Gastroesophageal sphincter (tissue), 4 donors: ENCODE measurements at places on chromosomes 5 and 9.

- no peak for ATAC-seq
Observed at GRCh38 chr9:134978272-134978671, 60.6 kb upstream of the FCN1 start.

DNA sequence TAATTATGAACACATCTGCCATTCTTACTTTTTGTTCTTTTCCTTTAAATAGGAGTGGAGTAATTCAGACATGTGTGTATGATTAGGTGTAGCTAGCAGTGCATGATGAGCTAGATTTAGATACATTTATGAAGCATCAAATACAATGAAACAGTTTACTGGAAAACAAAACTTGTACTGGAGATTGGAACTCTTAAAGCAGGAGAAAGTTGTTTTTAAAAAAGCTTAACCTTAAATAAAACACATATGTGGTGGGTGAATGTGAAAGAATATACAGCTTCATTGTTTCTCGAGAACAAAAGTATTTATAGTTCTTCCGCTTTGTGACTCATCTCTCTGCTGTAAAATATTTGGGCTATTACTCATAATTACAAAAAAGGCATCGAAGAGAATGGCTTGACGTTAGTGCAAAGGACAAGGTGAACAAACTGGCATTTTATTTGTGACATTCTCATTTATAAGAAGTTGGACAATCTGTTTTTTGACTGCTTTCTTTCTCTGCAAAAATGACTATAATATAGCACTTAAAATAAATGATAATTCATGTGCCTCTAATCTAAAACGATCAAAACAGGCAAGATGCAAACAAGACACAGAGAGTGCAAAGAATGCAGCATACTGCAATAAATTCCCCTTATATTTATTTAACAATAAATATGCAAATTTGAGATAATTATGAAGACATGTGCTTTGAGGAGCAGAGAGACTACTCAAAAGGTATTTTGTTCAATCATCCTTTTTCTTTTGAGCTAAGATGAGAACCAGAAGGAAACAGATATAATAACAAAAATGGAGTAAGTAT, 478.8 kb downstream of the CETN3 start:
- ATAC-seq = peak; percentile 66

DNA sequence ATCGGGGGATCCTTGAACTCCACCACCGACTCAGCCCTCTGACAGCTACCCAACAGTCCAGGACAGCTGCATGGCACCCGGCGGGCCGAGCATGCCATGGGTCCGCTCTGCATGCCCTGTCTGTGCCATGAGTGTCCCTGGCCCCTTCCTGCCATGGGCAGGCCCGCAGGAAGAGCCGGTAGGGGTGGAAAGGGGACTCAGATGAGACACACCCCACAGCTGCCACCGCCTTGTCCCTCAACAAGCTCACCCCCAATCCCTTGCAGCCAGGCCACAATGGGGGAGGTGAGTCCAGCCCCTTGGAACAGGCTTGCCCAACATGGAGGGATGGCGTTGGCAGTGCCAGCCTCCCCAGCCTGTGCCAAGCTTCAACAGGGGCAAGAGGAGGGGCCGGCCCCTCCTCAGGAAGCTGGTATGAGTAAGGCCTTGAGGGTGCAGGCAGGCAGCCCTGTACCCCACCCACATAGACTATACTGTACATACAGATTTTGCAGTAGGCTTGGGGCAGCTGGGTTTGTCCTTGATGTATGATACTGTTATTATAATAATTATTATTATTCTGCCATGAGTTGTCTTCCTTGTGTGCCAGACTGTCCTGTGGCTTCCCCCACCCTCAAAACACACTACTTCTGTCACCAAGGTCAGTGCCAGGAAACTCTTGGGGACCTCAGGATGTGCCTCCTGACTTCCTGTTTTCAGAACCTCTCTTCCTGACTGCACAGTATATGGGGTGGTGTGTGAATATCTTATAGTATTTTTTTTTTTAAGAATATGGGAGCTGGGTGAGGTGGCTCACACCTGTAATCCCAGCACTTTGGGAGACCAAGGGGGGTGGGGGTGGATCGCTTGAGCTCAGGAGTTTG, 12.0 kb upstream of the SLC34A1 start:
- no peak for ATAC-seq

DNA sequence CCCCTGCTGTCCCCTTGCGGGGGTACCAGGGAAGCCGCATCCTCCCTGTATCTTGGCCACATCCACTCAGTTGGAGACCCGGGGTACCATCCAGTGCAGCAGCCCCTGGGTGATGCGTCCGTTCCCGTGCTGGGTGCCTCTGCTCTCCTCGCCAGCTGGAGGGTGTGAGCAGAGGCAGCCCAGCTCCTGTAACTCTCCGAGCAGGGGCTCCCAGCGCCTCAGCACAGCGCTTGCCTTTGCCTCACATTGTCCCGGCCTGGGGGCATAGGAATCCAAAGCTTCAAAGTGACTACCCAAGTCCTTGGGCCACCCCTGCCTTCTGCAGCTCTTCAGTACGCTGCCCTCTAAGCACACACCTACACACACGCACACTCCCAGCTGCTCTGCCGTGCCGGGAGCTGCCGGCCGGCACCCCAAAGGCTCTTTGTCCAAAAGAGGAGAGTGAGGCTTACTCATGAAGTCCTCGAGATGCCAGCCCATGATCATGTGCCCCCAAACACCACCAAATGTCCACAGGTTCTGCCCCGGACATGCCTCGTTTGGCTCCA, 733 bp downstream of the ANGPTL2 start:
- ATAC-seq = no peak

DNA sequence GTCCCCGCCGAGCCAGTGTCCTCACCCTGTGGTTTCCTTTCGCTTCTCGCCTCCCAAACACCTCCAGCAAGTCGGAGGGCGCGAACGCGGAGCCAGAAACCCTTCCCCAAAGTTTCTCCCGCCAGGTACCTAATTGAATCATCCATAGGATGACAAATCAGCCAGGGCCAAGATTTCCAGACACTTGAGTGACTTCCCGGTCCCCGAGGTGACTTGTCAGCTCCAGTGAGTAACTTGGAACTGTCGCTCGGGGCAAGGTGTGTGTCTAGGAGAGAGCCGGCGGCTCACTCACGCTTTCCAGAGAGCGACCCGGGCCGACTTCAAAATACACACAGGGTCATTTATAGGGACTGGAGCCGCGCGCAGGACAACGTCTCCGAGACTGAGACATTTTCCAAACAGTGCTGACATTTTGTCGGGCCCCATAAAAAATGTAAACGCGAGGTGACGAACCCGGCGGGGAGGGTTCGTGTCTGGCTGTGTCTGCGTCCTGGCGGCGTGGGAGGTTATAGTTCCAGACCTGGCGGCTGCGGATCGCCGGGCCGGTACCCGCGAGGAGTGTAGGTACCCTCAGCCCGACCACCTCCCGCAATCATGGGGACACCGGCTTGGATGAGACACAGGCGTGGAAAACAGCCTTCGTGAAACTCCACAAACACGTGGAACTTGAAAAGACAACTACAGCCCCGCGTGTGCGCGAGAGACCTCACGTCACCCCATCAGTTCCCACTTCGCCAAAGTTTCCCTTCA, 1.4 kb downstream of the GLIS3 start:
- no peak for ATAC-seq

DNA sequence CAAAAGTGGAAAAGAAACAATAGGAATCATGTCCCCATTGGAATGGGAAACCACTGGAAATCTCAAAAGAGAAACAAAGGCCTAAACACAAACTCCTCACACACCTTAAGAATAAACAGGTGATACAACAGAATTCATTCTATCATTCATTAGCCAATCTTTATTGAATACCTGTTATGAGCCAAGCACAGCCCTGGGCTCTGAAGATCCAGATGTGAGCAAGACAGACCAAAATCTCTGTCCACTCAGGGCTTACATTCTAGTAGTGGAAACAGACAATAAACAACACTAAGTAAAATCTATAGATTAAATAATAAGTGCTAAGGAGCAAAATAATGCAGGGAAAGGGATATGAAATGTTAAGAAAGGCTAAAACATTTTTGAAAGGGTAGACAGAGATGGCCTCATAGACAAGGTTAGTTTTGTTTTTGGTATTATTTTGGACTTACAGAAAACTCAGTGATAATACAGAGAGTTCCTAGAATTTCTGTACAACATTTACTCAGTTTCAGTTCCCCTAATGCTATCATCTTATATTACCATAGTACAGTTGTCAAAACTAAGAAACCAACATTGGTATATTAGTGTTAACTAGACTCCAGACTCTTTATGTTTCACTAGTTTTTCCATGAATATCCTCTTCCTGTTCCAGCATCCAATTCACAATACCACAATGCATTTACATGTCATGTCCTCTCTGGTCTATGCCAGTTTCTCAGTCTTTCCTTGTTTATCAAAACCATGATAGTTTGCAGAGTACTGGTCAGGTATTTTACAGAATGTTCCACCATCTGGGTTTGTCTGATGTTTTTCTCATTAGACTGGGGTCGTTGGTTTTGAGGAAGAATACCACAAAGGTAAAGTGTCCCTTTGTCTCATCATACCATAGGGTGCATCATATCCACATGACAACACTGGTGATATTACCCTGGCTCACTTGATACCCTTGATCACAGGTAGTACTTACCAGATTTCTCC, 103.7 kb downstream of the SIL1 start:
- ATAC-seq = no peak

GRCh38 chr9:98875536-98875935, 68.1 kb downstream of the GALNT12 start:
- no peak for ATAC-seq

DNA sequence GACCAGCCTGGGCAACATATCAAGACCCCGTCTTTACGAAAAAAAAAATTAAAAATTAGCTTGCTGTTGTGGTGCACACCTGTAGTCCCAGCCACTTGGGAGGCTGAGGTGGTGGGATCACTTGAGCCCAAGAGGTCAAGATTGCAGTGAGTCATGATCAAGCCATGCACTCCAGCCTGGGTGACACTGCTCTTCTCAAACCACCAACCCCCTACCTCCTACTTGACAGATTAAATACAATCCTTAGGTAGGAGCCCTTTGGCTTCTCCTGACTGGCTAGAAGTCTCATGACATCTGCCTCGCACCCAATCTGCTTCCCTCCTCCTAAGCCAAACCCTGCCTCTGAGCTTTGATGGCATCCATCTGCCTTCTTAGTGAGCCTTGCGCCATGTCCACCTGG, 11.6 kb upstream of the FBP1 start:
- no peak for ATAC-seq

DNA sequence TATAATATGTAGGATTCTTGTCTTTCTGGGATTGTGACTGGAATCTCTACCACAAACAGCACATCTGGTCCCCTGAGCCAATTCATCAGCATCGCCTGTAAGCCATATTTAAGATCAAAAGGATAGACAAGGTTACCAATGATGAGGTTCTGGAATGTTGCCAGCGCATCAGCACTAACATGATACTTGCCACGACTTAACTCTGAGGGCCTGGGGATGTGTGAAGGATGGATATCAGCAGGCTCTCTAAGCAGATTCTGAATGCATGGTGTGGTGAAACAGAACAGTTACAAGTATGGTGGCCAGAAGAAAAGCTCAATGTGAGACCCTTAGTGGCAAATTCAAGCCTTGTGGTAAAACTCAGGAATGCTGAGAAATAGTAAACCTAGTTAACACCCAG, 143.0 kb downstream of the XRCC4 start:
- no peak for ATAC-seq

DNA sequence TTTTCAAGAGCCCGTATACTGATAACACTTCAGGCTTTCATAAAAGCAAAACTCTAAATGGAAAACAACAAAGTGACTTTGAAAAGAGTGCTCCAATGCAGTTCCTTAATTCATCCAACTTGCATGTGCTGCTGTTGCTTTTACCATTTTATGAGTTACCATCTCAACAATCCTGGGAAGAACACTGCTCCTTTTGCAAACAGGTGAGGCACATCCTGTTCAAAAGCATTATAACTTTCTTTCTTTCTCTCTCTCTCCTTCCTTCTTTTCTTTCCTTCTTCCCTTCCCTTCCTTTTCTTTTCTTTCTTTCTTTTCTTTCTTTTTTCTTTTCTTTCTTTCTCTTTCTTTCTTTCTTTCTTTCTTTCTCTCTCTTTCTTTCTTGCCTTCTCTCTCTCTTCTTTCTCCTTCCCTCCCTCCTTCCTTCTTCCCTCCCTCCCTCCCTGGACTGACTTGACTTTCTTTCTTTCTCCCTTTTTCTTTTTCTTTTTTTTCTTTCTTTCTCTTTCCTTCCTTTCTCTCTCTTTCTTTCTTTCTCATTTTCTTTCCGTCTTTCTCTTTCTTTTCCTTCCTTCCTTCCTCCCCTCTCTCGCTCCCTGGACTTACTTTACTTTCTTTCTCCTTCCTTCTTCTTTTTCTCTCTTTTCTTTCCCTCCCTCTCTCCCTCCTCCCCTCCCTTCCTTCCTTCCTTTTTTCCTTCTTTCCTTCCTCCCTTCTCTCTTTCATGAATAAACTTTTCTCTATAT, 11.2 kb upstream of the PARP8 start:
- ATAC-seq = no peak

GRCh38 chr5:139246394-139246793, 47.1 kb upstream of the MATR3 start:
- ATAC-seq = no peak

- ATAC-seq = peak; percentile 46
Observed at GRCh38 chr5:67166460-67167285, 29.9 kb downstream of the CD180 start.

DNA sequence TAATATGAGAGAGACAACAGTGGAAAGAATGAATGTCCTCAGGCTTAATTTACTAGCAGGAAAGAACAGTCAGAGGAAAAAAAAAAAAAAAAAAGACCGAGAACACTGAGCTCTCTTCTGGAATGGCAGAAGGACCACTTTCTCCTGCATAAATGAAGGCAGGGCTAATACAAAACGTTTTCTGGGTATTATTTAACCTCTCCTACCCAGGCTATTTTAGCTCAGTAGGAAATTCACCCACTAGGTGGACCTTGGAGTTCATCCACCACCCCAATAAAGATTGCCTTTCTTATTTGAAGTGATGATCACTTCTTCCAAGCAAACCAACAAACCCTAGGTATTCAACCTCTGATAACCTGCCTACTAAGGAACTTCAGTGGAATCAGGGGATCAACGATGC, 3.7 kb downstream of the GLIS3 start:
- ATAC-seq = no peak

- no peak for ATAC-seq
Observed at GRCh38 chr5:134189031-134189430, 12.3 kb upstream of the SKP1 start.

DNA sequence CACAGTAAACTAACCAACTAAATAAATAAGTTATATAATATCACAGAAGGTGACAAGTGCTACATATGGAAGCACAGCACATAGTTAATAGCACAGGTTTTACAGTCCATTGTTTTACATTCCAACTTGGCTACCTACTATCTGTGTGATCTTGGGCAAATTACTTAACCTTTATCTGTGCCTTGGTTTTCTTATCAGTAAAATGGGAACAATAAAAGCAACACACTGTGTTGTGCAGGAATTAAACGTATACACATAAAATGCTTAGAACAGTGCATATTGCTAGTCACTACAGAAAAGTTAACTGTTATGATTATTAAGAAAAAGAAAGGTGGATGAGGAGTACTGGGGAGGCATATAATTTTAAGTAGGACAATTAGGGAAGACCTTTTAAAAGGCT, 42.8 kb upstream of the GOLGA1 start:
- ATAC-seq = no peak

GRCh38 chr5:138918686-138919085, 43.6 kb upstream of the LRRTM2 start:
- no peak for ATAC-seq

- ATAC-seq = peak; percentile 61
Observed at GRCh38 chr5:53023969-53024368, 34.8 kb downstream of the ITGA2 start.
